ENCODE measurements at places on chromosomes 12 and 14. TPM values are rescaled to one million over a fixed set of nuclear protein-coding genes. Genes with fewer than 3 reads are reported as not detected.
A peak's percentile ranks its signal among the peaks of the same experiment; 100 is the strongest.

Gene PMEL
- 2.0 TPM for total RNA-seq

GRCh38 chr12:58044966-58045365, 103.6 kb downstream of the ATP23 start:
- no peaks in the 10 kb centered on the region for H3K4me1 ChIP-seq
- H3K36me3 ChIP-seq, result no peaks in the 10 kb centered on the region
- H3K27me3 ChIP-seq, result peaks cover 2% of the 10 kb centered on the region
- H3K4me3 ChIP-seq, result no peak overlapping the region
- no peak for DNase-seq

- H3K4me1 ChIP-seq, result peaks cover 8% of the 10 kb centered on the region
- no peaks in the 10 kb centered on the region for H3K27me3 ChIP-seq
- peak overlapping the region; percentile 91 for H3K27ac ChIP-seq
Measured at GRCh38 chr12:50188241-50188781, 21.1 kb upstream of the CERS5 start.

DNA sequence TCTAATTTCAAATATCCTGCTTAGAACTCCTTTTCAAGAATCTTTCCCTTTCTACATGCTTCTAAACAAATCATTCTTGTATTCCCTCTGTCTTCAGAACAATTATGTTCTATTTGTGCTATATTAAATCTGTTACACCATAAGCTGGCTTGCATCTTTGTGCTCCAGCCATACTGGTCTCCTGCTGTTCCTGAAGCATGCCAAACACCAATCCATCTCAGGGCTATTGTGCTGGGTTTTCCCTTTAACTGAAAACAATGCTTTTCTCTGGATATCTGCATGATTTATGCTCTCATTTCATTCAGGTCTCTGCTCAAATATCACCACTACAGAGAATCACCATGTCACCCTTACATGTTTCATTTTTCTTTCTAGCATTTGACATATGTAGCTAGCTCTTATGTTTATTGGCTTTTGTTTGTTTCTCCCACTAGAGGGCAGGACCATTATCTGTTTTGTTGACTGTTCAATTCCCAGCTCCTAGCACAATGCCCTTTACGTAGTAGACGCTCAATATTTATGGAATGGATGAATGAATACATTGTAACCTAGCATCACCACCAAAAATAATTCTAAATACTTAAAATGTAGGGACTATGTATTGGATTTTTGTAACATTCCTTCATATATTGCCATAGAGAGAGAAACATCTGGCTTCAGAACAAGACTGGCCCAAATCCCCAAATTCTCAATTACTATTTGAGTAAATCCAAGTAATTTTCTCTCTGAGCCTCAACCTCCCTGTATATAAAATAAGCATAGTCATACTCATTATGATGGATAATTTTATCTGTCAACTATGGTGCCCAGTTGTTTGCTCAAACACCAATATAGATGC, 302.0 kb upstream of the SYT1 start:
- no peak overlapping the region for H3K4me3 ChIP-seq
- H3K27ac ChIP-seq, result no peak overlapping the region
- no peaks in the 10 kb centered on the region for H3K36me3 ChIP-seq
- H3K4me1 ChIP-seq, result no peaks in the 10 kb centered on the region

DNA sequence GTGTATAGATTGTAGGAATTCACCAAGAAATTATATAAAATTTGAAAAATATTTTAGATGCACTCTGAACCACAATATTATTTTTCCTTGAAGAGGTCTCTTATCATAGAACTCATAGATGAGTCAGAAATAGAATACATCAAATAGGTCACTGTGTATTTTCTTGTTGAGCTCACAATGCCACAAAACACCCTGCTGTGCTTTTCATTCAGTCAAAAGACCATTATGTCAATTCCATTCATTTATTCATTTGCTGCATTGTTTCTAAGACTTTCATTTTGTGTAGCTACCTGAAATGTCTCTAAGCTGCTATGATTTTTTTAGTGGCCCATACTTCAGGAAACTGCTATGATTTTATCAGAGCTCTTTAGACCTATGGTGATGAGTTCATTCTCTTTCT, 231.9 kb upstream of the AVPR1A start:
- H3K4me3 ChIP-seq, result no peak overlapping the region
- DNase-seq, result no peak
- H3K36me3 ChIP-seq, result no peaks in the 10 kb centered on the region
- H3K4me1 ChIP-seq, result no peaks in the 10 kb centered on the region
- H3K27me3 ChIP-seq, result no peaks in the 10 kb centered on the region
- H3K27ac ChIP-seq, result no peak overlapping the region

- H3K4me1 ChIP-seq, result no peaks in the 10 kb centered on the region
- no peak for DNase-seq
- H3K4me3 ChIP-seq, result no peak overlapping the region
- H3K27ac ChIP-seq, result peak overlapping the region; percentile 54
Measured at GRCh38 chr12:57152639-57153038, 5.2 kb upstream of the LRP1-AS start.

DNA sequence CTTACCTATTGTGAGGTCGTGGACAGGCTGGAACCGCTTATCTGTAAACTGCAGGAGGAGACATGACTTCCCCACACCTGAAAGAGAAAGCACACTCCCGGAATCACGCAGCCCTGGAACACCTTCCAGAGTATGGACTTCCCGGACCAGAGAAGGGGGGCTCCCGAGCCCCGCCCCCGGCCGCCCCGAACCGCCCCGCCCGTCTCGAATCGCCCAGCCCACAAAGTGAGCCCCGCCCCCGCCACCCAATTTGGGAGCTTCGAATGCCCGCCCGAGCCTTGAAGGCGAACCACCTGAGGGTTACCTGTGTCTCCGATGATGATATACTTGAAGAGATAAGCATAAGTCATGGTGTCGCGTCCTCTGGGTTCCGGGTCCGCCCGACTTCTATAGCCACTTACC, 235 bp downstream of the RAB2B start:
- no peaks in the 10 kb centered on the region for H3K36me3 ChIP-seq
- peak overlapping the region; percentile 68 for H3K4me3 ChIP-seq
- no peaks in the 10 kb centered on the region for H3K4me1 ChIP-seq
- H3K27me3 ChIP-seq, result no peaks in the 10 kb centered on the region
- DNase-seq, result peak; percentile 89
- peak overlapping the region; percentile 86 for H3K27ac ChIP-seq

All from aorta (tissue), 5 donors.